ENCODE measurements at places on chromosomes 16 and 17.

- no peak for DNase-seq
Observed at GRCh38 chr16:81505011-81505661, 60.5 kb downstream of the CMIP start.

DNA sequence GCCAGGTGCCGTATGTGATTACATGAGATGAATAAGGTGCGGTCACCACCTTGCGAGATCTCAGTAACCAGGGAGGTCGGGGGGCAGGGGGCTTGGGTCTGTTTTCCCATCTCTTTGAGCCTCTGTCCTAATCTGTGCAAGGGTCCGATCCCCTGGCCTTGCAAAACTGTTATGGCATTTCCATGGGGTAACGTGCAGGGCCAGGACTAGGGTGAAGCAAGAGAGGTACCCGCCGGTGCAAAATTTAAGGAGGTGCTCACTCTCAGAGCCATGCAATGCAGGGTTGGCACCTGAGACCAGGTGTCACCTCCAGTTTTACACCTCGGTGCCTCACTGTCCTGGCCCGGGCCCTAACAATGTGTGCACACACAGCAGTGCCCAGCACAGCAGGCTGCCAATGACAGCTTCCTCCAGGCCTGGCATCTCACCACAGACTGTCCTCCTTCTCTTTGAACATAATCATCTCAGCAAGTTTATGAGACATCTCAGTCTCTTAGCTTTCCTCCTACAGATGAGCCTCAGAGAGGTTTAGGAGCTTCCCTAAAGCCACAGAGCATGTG is 43.6 kb downstream of the C16orf95 start:
- no peak for DNase-seq

- no peak for DNase-seq
Observed at GRCh38 chr16:67190448-67191399, 788 bp upstream of the EXOC3L1 start.

- DNase-seq = no peak
Observed at GRCh38 chr16:62100651-62101050, 64.4 kb upstream of the CDH8 start.

GRCh38 chr17:47889734-47890529 is 6.1 kb upstream of the SP2 start:
- peak; percentile 93 for DNase-seq

GRCh38 chr16:85708338-85708737 is 19.6 kb upstream of the GINS2 start:
- no peak for DNase-seq

DNA sequence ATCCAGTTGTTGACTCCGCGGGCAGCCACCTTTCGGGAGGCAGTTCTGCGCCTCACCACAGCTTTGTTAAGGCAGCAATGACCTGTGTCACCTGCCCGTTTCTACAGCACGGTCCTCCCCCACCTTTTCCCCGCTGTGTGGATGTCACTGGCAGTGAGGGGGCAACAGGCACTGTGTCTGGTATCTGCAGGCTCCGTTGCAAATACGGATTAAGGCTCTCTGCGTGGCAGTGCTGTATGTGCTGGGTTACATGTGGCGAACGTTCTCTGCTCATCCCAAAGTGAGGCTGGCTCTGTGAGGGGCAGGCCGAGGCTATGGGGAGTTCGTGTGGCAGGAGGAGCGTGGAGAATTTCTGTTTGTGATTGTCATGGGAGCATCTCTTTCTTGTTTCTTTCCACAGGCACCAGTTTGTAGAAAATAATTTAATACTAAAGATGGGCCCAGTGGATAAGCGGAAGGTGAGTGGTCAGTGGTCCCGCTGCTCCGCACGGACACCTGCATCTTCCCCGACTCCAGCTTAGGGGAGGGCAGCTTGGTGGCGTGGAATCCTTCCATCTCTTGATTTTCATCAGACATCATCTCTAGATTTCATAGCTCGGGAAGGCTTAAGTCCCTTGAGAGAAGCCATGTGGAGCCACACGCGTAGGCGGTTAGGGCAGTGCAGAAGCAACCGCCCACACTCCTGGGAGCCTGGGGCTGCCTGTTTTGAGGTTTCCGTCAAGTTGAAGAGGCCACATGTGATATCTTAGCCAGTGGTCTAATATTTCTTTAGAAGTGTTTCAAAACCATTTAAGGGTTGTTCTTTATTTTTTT is 57.8 kb downstream of the PDPK1 start:
- DNase-seq = no peak

GRCh38 chr16:20129375-20129774 is 55.7 kb upstream of the GPR139 start:
- DNase-seq = no peak

- DNase-seq = peak; percentile 51
Observed at GRCh38 chr16:89048090-89048725, 45.4 kb upstream of the ACSF3 start.

DNA sequence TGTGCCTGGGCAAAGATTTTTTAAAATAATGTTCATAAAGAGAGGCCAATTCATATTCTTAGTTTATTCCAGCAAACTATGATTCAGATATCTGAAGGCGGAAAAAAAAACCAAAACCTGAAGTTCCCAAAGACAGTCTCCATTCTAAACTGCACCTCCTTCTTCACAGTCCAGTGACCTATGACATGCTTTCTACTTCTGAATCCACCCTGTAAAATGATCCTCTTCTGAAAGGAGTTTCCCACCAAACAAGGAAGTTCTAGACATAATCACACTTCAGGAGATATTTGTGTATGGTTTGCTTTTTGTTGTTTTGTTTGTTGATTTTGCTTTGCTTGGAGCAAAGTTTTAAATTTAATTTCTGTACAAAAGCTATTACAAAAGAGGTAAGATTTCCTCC is 12.9 kb upstream of the CHST4 start:
- no peak for DNase-seq
